ENCODE measurements at places on chromosomes 3 and 15.

DNA sequence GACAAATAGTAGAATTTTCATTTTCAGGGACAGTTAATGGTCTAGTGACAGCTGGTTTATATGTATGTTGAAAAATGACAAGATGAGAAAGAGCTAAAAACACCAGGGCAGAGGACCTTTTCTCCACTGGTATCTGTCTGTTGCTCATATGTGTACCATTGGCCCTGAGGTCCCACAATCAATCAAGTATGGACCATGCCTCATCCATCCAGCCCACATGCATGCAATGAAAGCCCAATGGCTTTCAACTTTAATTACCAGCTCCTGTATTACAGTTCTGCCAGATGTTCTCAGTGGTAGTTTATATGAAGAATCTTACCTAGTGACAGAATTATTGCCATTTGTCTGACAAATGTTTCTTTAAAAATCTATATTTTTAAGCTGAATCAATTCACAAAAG is 234.1 kb downstream of the ZMAT3 start:
- DNase-seq, result no peak

GRCh38 chr3:64867224-64867623 is 179.4 kb upstream of the ADAMTS9 start:
- DNase-seq, result no peak

DNA sequence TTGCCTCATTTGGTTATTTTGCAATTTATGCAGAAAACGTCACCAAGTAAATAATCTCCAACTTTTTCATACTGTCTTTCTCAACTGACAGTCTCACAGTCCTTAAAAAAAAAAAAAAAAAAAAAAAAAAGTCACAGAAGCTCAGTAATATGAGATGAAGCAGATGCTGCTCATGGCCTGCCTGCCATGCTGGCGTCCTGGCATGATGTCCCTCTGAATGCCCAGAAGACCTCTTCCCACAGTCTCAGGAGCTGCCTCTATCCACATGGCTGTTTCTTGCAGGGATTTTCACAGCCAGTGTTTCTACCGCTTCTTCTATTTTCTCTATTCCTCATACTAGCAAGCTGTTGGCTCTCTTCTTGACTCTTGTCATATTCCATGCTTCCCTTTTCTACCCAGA is 87.7 kb downstream of the TGFBR2 start:
- DNase-seq, result no peak

GRCh38 chr3:173395412-173396181 is 1.9 kb upstream of the NLGN1 start:
- DNase-seq, result peak; percentile 77

DNA sequence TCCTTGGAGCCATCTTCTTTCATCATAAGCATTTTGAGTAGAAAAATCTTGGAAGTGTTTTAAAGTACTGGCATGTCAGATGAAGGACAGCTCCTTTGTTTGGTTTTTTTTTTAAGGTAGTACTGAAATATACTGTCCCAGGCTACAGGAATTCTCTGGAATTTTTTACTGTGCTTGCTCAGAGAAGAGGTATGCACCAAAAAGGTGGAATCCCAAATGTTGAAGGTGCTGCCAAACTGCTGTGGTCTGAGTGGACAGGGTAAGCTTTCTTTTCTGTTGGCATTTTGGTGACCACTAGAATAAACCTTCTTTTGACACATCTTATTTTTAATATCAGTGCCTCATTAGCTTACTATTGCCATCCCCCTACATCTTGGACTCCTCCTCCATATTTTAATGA is 7.2 kb downstream of the GNL3 start:
- DNase-seq, result no peak

DNA sequence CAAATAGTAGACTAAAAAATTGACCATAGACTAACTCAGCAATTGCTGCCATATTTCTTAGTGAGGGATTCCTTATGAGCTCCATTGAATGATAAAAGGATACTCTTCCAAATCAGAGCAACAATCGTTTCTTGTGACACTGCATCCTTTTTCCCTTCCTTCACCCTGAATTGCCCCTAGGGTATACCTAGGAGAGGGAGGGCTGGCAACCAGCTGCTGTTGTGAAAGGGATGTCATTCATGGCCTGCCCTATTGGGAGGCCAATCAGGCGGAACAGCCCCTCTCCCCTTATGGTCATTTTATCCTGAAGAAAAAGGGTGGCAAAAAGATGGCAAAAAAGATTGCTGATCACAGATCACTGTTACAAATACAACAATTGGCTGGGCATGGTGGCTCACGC is 26.3 kb downstream of the B3GNT5 start:
- DNase-seq, result no peak

DNA sequence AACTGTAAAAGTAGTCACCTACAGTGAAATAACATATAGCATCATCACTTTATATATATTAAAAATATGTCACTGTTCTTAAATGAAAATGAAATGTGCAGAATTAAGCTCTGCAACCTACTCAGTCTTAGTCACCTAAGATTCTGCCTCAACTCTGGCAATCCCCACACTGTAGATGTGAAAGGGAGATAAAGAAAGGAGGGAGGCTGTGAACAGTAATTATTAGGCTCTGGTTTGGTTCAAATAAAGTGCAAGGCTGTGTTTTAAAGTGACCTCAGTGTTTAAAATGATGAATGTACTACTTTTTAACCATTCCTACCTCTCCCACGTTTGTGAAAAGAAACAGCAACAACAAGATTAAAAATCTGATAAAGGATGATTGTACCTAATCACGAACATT is 72.2 kb downstream of the ATP8B4 start:
- DNase-seq, result no peak

DNA sequence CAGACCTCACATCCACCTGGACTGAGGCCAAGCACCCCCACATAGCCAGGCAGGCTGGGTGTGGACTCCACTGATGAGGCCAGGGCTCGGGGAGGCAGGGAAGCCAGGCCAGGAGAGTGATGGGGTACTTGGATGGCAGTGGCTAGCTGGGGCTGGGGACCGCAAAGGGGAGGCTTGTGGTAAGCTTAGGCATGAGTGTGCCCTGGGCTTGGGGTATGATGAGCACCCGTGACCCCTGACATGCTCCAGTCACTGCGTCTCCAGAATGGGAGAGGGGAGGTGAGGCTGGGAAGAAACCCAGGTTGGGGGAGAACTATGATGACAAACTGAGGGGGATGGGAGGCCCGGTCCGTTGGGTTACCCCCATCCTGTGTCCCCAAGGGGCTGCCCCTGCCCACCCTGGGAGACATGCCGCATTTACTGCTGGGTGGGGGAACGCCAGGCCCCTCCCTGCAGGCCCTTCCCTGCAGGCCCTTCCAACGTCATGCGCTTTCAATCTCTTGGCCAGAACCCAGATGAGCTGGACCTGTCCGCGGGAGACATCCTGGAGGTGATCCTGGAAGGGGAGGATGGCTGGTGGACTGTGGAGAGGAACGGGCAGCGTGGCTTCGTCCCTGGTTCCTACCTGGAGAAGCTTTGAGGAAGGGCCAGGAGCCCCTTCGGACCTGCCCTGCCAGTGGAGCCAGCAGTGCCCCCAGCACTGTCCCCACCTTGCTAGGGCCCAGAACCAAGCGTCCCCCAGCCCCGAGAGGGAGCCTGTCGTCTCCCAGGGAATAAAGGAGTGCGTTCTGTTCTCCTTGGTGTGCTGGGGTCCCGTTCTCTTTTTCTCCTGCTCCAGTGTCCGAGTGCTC is 34.1 kb downstream of the TSPAN3 start:
- DNase-seq, result no peak

GRCh38 chr3:45711931-45712330 is 22.7 kb downstream of the SACM1L start:
- DNase-seq, result no peak

- no peak for DNase-seq
Observed at GRCh38 chr15:68749793-68750192, 70.9 kb downstream of the ANP32A start.

DNA sequence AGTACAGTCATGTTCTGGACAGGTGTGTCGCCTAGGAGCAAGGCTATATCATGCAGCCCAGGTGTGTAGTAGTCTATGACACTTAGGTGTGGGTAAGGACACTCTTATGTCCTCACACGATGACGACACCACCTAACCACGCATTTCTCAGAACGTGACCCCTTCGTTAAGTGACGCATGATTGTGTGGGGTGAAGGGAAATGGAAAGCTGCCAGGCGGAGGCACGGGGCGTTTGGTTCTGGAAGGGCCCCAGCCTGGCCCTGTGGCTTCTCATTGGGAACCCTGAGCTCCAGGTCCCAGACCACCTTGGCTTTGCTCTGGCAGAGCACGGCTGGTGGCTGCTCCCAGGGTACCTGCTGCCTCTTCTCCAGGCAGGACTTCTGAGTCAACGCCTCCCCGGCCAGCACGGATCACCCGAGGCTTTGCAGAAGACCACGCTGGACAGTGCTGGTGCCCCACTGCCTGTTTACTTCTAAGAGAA is 39.3 kb downstream of the FBLN2 start:
- no peak for DNase-seq

- no peak for DNase-seq
Observed at GRCh38 chr15:22904736-22905135, 66.3 kb downstream of the NIPA2 start.

DNA sequence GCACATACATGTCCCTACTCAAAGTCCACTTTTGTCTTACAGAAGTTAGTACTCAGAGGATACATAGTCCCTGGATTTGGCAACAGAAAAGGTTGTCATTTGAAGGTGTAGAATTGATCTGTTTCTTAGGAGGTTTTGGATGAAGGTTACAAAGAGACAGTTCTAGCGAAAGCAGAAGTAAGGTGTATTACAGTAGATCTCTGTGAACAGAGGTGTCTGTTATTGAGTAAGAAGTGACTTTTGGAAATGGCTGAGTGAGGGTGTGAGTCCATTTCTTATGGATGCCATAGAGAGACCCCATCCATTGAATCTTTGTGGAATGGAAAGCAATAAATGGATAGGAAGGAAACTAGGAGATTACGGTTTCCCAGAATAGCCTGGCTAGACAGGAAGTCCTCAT is 5.6 kb downstream of the ZNF662 start:
- DNase-seq, result no peak

GRCh38 chr3:45055032-45055410 is 28.9 kb downstream of the CLEC3B start:
- DNase-seq, result peak; percentile 94

DNA sequence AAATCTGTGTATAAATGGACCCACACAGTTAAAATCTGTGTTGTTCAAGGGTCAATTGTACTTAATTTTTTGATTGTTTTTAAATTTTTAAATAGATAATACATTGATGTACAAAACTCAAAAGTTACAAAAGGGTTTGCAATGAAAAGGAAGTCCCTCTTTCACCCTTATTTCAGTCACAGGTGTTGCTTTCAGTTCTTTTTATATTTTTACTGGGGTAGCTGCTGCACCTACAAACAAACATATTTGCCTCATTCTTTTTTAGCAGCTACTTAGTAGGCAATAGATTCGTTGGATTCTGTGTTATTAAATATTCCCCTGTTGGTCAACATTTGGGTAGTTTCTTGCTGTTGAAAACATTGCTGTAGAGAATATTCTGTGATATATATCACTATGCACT is 44.4 kb downstream of the PIAS1 start:
- DNase-seq, result no peak

GRCh38 chr3:134242649-134243617 is 7.7 kb downstream of the RYK start:
- peak; percentile 32 for DNase-seq

DNA sequence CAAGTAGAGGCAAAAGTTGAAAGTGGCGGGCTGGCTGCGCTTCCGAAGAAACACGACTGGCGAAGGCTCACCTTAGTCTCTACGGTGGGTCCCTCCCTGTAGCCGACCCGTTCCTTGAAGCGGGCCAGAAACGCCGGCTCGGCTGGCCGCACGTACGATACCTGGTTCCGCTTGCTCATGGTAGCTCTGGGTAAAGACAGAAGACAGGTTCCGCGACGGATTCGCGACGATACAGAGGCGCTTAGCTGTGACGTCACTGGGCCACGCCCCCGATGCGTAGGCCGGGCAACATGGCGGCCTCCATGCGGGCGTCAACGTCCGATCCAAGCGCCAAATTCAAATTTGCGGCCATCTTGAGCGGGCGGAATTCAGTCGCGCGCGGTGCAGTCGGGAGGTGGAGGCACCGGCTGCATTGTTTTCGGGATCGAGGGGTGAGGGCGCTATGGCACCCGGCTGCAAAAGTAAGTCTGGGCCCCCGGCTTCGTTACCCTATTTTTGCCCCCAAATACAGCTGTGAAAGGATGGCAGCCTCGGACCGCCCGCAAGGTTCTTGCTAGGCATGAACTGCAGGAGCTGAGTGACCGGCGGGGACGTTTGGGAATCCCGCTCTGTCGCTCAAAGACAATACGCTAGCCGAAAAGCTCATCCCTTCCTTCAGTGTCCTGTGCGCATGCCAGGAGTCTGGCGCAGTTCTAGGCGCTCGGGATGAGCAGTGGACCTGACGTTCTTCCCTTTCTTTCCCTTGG is at the start of the genes KIAA1143 and KIF15:
Gene KIAA1143 (minus strand): TSS at position 196 of the 746 bp plus-strand sequence. CDS start 17 bp downstream, at position 179.
Gene KIF15 (plus strand): TSS at position 371 of the 746 bp plus-strand sequence. CDS start 72 bp downstream, at position 443.
- DNase-seq, result peak; percentile 98

DNA sequence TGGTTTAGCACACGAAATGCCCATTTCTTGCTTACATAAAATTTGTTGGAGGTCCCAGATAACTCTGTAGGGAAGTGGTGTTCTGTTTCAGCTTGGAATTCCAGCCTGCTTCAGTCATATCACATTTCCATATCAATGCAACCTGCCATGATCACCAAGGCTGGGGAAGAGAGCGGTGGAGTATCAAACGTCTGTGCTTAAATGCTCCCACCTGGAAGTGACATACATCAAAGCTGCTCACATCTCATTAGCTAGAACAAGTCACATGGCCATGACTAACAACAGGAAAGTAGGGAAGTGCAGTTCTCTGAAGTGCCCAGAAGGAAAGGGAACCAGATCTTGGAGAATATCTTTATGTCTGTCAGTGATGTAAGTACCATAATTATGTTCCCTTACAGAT is 130.2 kb upstream of the CFAP20DC start:
- no peak for DNase-seq

- DNase-seq, result no peak
Observed at GRCh38 chr15:37574985-37575384, 359.5 kb upstream of the TMCO5A start.

GRCh38 chr3:135762188-135762856 is 203.2 kb upstream of the PPP2R3A start:
- DNase-seq, result no peak

- no peak for DNase-seq
Observed at GRCh38 chr15:80990955-80991354, 1.3 kb upstream of the MESD start.

DNA sequence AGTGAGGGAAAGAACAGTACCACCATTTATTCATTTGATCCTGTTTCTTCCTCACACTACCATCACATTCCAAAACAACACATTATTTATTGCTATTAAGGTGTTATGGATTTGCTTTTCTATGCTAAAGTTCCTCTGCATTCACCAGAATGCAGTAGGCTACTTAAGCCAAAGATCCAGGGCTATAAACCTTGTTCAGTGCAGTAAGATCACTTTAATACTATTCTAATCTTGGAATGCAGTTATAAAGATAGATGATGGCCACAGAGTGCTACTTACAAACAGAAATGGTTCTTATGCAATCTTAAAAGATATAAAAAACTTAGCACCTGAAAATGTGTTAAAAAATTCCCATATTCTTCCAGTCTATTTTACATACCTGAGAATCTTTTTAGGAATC is 107.5 kb upstream of the TSPAN3 start:
- DNase-seq, result no peak

- peak; percentile 35 for DNase-seq
Observed at GRCh38 chr3:141367038-141367730, 1.1 kb upstream of the ZBTB38 start.

Measured in inflammatory macrophage treated with lipopolysaccharide for 4 hours (primary cell).